ENCODE measurements at places on chromosomes 7 and 10.

DNA sequence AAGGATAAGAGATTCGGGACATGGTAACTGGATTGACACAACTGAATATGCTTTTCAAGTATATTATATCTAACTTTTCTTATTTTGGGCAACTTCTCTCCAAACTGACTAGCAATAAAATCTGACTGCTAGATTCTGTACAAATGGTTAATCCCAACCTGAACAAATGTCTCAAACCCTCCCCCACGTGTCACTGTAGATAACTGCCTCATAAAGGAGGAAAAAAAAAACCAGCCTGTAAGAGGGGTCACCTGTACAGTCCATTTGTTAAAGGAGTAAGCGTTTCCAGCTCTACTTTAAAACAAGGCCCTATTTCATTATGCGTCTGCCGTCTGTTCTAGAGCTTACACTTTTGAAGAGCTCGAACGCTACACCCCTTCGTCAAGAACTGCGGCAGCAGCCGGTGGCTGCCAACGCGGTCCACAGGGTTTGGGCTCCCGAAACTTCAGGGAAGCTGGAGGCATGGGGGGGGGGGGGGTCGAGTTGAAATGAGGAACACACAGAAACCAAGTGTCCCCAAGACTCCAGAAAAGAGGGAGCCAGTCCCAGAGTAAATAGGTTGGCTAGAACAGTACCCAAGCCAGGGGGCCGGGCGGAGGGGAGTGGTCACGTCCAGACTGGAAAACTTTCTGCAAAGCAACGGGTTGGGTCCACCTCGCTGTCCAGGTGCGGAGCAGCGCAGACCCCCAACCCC is 492 bp downstream of the COG5 start:
- DNase-seq = no peak

GRCh38 chr10:61878740-61879068 is 22.8 kb upstream of the ARID5B start:
- DNase-seq = no peak

GRCh38 chr10:51030480-51030879 is 43.8 kb upstream of the PRKG1 start:
- no peak for DNase-seq

GRCh38 chr7:30252885-30253795 is 31.3 kb upstream of the ZNRF2 start:
- DNase-seq = peak; percentile 41

DNA sequence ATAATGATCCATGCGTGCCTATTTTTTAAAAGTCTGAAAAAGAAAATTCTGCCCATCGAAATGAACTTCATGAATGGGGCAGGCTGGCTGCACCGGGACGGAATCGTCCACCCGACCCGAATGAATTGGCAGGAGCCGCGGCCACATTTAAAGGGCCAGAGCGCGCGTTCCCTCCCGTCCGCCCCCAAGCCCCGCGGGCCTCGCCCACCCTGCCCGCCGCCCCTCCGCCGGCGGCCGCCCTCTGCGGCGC is 319 bp upstream of the GATA3 start:
- no peak for DNase-seq

DNA sequence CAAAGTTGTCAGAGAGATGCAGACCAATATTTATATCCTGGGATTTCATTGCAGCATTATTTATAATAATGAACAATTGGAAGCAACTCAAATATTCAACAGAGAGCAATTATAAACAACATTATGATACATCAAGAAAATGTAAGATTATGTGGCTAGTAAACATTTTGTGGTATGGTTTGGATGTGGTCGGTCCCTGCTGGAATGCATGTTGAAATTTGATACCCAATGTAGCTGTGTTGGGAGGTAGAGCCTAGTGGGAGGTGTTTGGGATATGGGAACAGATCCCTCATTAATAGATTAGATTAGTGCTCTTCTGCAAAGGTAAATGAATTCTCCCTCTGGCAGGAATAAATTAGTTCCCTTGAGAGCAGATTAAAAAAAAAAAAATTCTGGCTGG is 350.9 kb downstream of the ANKRD30A start:
- no peak for DNase-seq

DNA sequence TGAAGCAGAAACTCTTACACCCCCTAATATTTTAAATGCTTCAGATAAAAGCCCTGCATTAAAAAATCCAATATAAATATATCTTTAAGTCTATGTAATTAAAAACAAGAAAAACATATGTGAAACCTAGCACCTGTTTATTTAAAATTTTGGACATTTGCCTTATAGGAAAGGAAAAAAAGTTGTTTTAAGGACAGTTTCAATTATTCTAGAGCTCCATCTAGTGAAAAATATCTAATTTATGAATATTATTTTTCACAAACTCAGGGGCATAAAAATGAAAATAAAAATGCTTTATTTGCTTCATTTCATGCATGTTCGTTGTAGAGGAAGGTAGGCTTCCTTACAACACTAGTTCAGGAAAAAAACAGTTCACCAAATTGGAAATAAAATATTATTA is 26.1 kb downstream of the ENKUR start:
- DNase-seq = no peak

DNA sequence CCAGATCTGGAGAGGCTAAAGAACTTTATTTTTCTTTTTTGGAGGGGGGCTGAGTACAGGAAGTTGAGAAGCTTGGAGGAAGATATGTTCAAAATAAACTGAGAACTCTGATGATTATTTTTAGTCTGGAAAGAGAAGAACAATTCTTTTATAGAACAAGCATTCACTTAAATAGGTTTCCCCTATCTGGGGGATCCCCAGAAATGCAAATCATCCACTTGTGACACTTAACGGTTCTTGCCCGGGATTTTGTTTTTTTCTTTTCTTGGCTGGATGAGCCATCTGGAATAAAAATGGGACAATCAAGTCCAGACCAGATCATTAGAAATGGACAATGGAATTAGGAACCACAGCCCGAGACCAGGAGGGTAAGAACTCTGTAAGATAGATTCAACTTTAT is 95.9 kb upstream of the EGR2 start:
- no peak for DNase-seq

DNA sequence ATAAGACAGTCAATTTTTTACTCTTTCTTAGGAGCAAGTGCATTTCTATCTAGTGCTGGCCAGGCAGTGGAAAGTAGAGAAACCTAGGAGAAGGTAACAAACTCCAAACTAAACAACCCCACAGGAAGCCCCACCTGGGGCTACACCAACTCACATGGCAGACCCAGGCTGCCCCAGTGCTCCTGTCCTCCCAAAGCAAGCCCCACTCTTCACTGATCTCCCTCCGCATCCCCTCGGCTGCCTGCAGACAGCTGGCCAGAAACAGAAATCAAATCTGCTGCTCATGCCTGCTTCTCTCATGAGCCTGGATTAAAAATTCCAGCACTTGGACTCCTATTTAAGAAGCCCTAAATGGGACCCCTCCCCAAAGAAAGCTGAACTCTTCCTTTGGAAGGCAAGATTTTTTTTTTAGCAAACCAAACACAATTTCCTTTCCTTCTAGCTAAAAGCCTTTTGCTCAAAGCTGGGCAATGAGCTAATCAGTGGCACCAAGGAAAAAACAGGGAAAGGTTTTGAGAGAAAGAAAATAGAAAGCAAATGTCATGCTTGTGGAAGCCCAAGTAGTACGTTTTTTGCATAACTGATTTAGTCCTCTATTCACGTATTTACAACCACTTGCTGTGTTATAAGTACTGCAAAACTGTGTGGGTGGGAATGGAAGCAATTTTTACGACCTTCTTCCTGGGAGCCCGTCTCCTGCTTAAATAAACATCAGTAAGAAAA is 10.8 kb downstream of the PDE1C start:
- no peak for DNase-seq

DNA sequence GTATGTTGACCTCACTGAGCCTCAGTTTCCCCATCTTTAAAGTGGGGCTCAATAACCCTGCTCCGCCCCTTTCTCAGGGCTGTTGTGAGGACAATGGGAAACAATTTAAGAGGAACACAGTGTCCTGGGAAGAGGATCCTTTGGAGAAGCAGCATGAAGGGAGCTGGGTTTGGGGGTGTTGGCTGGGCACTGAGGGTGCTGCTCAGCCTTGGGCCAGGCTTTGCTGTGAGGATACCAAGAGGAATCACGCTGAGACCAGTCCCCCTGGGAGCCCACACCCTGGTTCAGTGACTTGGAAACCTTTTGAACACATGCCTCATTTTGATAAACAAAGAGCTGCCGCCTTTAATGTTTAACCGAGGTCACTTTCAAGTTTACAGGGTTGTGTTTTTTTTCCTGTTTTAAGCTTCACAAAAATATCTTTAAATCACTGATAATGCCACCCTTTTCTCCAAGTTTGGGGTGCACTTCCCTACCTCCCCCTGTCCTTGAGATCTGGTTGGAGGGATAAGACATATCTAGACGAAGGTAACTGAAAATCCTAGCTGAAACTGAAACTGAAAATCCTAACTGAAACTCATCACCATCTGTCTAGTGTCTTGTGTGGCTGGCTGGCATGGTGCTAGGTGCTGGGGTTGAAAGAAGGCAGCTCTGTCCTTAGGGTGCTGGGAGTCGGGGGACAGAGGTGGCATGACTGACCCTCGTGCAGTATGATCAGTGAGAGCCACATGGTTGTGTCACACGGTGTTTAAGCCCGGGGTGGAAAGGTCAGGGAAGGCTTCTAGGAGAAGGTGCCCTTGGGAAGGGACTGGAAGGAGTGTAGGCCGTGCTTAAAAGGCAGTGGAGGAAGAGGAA is 27.7 kb downstream of the ZNF775 start:
- DNase-seq = no peak

DNA sequence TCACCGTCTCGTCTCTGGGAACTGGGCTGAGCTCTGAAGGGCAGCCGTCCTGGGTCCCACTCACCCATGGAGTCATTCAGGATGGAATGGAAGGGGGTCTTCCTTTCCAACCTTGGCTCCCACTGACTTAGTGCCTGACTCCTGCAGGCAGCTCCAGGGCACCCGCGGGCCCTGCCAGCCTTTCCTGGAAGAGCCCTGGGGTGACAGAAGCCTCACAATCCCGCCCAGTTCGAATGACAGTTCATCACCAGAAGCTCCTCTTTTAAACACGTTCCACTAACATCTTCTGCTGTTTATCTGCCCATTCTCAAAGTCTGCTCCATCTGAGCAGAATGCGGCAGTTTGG is 110.6 kb downstream of the TNS3 start:
- no peak for DNase-seq

DNA sequence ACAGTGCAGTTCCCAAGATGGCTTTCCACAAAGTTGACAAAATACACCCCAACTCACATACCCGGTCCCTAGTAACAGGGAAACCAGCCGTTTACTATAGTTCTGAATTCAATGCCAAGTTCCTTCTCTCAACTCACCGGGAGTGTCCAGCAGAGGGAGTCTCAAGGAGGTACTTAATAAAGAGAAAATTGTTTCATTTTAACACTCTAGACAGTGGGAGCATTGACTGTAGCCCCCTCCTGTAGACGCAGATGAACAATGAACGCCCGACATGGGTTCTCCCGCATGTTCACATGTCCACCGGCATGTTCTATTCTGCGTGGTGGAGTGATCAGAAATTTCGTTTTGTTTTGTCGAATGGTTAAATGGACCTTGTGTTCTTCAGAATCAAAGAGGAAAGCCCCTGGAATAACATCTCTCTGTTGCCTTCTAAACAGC is 1.9 kb downstream of the HIPK2 start:
- no peak for DNase-seq

DNA sequence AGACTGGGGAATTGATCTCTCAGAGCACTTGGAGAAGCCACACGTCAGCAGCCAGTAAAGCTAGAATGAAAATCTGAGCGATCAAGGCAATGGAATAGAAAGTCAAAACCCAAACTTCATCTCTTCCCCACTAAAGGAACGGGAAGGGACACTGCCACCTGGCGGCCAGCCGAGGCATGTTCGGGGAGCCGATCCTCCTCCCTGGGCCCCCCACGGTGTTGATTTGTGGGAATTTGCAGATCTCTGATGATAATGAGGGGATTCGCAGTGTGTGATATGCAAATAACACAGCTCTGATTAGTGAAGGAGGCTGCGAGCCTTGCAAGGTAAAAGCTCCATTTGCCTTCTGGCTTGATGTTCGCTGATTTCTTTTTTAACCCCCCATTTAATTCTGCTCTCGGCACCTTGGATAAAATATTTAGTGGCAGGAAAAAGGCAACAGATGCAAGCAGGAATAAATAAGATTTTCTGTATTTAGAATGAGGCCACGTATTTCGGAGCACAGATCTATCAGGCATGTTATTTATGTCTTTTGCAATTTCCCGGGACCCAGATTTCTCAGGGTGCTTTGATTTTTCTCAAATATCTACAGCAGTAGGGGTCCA is 258.6 kb downstream of the PAXIP1 start:
- peak; percentile 33 for DNase-seq

DNA sequence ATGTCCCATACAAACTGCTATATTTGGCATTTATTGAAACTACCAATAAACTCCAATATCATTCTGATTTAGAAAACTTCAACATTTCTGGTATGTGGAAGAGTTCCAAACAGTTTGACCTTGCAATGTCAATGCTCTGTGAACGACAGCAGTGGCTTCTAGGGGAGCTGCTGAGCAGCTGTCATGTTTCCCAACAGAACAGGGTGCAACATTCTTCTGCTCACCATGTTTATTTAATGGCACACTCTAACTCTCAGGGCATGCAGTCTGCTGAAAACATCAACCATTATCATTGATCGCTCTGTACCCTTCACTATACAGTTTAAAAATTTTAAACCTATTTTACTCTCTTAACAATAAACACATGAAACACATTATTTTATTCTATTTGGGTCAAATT is 25.9 kb downstream of the LMOD2 start:
- DNase-seq = no peak

GRCh38 chr7:17118412-17118811 is 180.0 kb upstream of the AHR start:
- no peak for DNase-seq

DNA sequence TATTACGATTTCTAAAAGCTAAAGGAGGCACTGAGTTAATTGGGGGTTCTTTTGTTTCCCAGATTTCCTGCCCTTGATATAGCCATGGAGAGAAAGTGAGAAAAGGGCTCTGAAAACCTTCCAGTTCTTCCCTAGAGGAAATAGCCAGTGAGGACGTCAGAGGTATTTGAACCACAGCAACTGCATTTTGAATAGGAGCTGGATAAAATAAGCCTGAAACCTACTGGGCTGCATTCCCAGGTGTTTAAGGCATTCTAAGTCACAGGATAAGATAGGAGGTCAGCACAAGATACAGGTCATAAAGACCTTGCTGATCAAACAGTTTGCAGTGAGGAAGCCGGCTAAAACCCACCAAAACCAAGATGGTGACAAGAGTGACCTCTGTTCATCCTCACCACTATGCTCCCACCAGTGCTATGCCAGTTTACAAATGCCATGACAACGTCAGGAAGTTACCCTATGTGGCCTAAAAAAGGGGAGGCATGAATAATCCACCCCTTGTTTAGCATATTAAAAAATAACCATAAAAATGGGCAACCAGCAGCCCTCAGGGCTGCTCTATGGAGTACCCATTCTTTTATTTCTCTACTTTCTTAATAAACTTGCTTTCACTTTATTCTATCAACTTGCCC is 85.1 kb upstream of the FRMD4A start:
- no peak for DNase-seq

- DNase-seq = no peak
Observed at GRCh38 chr7:134842062-134842461, 62.6 kb downstream of the CALD1 start.

GRCh38 chr10:43075612-43076003 is 1.3 kb upstream of the RET start:
- DNase-seq = no peak

- no peak for DNase-seq
Observed at GRCh38 chr7:36217211-36217960, 64.3 kb downstream of the EEPD1 start.

- DNase-seq = no peak
Observed at GRCh38 chr10:104040862-104041789, 44.6 kb downstream of the COL17A1 start.

GRCh38 chr7:28808796-28809533 is 149.2 kb downstream of the TRIL start:
- DNase-seq = no peak

GRCh38 chr7:104979167-104979841 is 34.7 kb upstream of the KMT2E start:
- DNase-seq = no peak

All from substantia nigra (tissue), 51 donors.